CD4-positive, alpha-beta T cell treated with Interleukin-4 for 4 hours (primary cell): ENCODE measurements at places on chromosomes 6 and 20.

DNA sequence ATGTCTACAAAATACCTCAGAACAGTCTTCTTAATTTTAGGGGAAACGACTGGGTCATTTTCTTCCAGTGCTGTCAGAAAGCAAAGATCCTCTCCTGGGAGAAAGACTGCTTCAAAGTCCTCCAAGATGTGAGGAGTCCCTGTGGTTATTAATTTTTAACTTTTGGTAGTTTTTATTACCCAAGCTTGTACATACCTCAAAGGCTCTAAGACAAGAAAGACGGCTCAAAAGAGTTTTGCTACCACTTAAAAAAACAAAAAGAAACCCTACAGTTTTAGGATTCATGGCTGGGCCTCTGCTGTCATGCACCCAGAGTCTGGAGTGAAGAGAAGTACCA lies 56.1 kb upstream of the APCDD1L start:
- DNase-seq, result no peak

DNA sequence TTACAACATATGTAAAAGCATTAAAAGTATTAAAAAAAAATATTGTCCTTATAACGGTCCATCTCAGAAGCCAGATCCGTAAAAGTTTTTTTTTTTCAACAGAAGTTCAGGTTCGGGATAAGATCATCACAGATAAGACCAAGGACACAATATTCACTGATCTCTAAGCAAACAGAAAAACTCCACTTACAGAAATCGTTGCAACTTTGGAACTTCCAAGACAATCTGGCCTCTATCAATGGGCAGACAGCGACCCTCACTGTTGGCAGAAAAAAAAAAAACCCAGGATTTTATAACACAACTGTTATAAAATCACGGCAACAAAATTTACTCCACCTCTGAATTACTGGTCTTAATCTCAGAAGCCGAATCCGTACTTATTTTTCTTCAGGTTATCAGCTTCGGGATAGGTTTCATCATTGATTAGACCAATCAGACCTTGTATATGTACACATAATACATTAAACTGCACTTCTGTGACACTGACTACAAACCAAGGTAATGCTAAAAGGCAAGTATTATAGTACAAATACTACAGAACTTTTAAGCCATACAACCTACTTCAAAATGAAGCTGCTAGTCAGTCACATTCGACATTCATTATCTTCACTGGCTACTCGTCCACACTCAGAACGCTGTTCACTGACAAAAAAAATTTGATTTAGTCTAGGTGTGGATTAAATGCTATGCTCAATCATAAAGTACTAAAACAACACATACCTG lies 34.7 kb upstream of the SYNCRIP start:
- DNase-seq, result no peak

- DNase-seq, result no peak
These were observed 13.9 kb downstream of the SRC start for GRCh38 chr20:37359836-37360235.

DNA sequence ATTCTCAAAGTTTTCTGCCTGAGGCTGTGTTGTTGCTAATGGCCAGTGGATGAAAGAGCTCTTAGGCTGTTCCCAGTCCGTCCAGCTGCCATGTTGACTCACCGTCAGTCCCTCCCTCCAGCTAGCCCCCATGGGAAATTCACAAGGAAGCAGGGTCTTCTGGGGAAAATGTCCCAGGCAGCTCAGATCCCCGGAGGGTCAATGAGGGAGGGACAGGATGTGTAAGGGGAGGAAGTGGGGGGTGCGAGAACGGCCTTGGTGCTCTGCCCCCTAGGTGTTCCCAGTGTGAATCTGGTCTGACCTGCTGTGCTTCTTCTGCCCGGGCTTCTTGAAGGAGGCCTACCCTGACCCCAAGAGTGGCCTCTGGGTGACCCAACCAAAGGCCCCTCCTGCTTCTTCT lies 65.9 kb downstream of the CEBPB start:
- no peak for DNase-seq

DNA sequence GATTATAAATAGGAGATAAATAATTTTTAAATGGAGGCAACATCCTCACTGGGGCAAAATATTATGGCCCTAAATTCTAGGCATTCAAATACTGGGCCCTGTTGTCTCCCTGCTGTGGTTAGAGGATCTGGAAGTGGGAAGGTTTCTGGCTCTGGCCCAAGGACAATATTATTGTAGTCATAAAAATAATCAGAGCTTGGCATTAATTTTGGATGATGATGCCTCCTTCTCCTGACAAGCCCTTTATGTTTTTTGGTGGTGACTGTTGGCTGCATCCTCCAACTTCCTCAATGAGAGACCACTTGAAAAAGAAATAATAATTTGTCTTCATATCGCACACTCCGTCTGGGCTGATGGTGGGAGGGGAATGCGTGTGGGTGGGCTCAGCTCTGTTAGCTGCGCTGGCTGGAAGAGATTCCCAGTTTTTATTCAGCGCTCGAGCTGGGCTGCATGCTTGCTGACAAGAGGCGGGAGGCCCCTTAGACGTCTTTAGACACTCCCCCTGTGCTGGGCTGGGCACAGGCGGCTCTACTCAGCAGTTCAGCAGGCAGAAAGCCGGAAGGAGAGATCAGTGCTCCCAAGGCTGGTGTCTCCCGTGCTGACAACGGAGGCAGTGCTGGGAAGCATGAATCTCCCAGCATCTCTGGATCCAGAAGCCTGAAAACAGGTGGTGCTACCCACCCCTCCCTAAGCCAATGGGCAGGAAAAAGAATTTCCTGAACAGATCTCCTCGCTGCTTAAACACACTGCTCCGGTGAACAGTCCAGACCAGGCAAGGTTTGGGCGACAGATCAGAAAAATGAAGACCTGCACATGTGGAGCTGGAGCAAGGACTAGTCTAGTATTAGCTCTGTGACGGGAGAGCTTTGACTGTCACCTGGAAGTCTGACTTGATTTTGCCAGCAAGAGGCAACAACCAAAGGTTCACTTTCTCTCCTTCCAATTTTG lies 97.7 kb downstream of the SYCP2 start:
- DNase-seq, result no peak

- no peak for DNase-seq
These were observed 190.0 kb upstream of the COL21A1 start for GRCh38 chr6:56437171-56437900.

DNA sequence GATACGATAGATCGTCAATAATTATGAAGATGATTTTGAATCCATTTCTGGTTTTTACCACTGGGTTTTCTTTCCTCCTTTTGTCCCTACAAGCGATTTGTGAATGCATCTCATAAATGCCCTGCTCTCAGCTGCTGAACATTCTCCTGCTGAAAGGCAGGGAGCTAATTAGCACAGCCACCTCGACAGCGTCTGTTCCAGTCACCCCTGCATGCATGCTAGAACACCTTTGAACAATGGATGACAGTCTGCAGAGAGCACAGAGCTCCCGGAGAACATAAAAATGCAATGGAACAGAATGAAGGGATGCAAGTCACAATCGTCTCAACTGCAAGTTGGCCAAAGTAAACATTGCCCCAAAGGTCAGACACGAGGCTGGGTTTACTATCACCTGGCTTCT lies 105.8 kb downstream of the SLC35B3 start:
- DNase-seq, result no peak

DNA sequence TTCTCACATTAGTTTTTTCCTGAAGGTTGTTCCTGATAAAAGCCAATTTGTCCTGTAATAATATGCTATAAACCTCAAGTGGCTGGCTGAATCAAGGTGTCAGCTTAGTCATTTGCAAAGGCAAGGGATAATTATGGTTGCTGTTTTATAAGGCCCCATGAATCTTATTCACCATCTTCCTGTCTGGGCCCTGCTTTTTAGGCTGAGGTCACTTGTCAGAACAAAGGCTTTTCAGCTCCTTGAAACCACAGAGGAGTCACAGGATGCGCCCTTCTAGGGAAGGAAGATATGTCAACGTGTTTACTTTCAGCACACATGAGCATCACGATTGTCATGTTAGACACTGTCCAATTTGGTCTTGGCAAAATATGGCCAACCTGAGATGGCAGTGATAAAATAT lies 64.8 kb upstream of the NAA20 start:
- DNase-seq, result peak; percentile 20

GRCh38 chr6:105896052-105896820 lies 189.9 kb upstream of the PRDM1 start:
- DNase-seq, result no peak

DNA sequence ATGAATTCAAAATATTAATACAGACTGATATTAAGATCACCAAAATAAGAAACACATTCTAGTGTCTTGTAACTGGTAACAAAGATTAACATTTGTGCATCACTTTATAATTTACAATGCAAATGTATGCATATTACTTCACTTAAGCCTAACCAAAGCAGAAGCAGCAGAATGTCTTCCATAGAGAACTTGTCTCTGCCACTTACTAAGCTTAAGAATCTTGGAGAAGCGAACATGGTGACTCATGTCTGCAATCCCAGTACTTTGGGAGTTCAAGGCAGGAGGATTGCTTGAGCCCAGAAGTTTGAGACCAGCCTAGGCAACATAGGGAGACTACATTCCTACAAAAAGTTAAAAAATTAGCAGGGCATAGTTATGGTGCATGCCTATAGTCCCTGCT lies 18.8 kb downstream of the AK9 start:
- DNase-seq, result no peak

GRCh38 chr6:125193208-125193607 lies 39.6 kb downstream of the TPD52L1 start:
- DNase-seq, result no peak

DNA sequence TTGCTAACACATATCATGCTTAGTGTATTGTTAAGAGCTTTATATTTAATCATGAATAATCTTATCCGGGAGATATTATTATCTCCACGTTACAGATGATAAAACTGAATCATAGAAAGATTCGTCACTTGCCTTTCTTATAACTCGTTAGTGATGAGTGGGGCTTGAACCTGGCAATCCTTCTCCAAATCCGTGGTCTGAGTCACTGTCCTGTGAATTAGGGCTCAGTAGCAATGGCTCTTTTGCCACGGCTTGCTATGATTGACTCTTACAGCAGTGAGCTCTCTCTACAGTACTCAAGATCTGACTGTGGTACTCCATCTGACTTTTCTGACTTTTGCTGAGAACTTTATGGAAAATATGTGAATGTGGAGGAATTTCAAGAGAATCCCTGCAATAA lies 246.9 kb downstream of the PACRG start:
- no peak for DNase-seq

- no peak for DNase-seq
These were observed 247.5 kb upstream of the SUPT3H start for GRCh38 chr6:45625191-45625664.

DNA sequence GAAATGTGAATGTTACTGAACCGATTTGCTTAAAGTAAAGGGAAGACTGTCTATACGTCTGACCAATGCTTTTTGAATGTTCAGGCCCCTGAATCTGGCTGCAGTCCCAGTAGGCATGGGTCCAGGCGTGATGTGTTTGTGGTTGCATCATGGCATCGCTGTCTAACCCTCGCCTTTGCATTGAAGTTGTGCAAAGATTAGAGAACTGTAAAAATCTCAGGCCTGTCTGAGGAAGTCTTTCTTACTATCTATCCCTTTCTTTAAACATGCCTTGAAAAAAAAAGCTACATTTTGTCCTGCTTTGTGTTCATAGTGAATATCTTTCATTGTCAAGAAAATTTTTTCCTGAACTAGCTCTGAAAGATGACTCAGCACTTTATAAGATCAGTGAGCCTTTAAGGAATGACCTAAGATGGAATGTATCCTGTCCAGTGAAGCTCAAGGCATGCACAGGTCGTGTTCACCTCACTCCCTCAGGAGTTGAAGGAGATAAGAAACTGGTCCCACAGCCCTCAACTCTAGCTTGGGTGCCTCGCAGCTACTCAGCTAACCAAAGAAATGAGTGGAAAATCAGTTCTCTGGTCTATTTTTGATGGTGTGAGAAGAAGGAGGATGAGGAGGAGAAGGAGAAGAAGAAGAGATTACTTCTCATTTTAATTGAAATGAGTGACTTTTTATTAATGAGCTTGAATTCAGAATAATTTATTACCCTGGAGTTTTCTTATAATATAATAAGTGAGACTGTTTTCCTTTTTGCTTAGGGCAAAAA lies 48.6 kb downstream of the TPD52L1 start:
- no peak for DNase-seq

DNA sequence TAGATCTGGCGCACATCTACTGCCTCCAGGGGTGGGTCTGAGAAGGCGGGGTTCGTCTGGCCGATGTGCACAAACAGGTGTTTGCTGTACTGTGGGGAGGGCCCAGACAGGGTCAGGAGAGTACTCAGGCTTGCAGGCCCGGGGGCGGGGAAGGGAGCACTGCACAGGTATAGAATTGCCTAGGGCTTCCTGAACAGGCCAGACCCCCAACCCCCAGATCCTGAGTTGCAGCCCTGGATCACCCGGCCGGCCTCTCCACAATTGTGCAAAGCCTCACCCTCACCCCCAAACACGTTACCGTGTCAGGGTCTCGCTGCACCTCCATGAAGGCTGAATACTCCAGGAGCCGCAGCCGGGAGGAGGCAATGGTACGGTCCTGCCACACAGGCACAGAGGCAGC lies 7.8 kb downstream of the RPL10A start:
- DNase-seq, result no peak
